ENCODE measurements at places on chromosomes 12 and 14.

DNA sequence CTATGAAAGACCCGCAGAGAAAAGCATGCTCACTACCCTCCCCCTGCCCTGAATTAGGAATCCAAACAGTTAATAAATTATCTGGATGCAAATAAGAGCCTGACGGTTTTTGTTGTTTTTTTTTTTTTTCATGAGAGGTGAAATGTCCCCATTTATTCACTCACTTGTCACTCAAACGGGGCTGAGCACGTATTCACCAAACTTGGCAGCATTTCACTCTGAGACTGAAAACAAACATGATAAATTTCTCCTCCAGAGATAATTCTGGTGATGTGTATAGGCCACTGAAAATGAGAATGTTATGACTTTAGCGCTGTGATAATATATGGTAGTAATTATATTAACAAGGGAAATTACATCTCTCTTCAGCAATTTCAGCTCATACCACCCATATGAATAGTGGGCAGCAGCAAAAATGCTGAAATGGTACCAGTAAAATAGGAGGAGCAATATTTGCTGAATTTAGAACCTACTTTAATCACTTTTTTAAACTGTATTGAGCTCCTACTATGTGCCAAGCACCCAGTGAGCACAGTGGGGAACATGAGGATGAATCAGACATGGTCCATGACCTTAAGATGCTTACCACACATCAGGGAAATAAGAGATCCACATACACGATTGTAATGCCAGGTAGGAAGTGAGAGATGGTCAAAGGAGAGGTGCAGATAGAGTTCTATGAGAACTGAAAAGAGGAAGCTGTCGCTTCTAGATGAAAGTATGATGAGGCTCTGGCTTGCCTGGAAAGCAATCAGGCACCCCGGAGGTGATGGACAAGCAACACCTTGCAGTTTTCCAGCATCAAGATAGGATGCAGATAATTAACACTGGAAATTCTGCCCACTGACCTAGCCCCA is 286.5 kb upstream of the TMPO start:
- no peak for DNase-seq

GRCh38 chr12:54300732-54301427 is at the start of gene NFE2:
NFE2 (minus strand) TSS chr12:54301015; CDS start chr12:54295248, 5,767 bp downstream.
- DNase-seq: peak; percentile 51

DNA sequence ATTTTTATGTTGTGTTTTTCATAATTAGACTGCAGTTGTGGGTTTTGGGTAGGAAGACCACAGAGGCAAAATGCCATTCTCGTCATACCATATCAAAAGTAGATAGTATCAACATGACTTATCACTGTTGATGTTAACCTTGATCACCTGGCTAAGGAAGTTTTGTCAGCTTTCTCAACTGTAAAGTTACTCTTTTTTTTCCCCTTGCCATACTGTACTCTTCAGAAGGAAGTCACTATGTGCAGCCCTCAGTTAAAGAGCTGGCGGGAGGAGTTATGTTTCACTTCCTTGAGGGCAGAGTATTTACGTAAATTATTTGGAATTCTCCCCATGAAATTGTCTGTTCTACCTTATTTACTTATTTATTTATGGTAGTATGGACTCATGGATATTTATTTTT is 78.7 kb downstream of the PRORP start:
- DNase-seq: no peak

GRCh38 chr14:59055439-59056045 is 132.9 kb upstream of the DAAM1 start:
- DNase-seq: peak; percentile 30

- DNase-seq: no peak
Measured at GRCh38 chr12:104473374-104473983, 16.7 kb downstream of the CHST11 start.

- DNase-seq: no peak
Measured at GRCh38 chr14:96102081-96102856, 63.1 kb downstream of the C14orf132 start.

DNA sequence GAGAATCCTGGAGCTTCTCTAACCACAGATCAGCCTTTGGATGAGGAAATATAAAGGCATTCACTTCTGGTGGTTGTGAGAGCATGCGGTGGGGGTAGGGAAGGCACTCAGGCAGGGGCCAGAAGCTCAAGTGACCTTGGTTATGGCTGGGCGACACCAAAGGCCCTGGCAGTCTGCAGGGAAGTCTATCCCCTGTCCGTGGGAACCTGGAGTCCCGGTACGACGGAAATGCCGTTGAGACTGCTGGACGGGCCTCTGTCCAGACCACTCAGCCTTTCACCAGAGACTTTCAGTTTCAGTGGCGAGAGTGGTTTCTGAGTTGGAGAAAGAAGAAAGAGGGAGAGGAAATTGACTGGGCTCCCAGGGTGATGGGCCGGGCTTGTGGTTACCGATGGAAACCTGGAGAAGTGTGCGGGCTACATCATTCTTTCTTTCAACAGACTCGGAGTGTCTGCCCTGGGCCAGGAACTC is 20.9 kb downstream of the ISCA2 start:
- no peak for DNase-seq

GRCh38 chr14:24456980-24457379 is 14.4 kb upstream of the SDR39U1 start:
- no peak for DNase-seq

DNA sequence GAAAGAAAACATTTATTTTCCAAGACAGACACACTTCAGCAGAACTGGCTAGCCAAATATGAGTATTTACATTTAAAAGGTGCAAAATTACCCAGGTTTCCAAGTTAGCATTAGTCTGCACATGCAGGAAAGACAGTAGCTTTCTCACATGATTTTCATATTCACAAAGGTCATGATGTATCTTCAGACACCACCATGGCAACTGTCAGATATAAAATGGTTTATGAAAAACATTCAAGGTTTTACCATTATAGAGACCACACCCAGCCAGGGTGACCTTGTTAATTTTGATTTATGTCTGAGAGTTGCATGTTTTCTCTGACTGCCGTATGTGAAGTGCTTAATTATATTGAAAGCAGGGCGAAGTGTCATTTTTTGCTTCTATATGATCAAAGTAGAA is 91.2 kb downstream of the GXYLT1 start:
- no peak for DNase-seq

GRCh38 chr14:71398450-71398849 is 491.2 kb downstream of the PCNX1 start:
- DNase-seq: no peak

DNA sequence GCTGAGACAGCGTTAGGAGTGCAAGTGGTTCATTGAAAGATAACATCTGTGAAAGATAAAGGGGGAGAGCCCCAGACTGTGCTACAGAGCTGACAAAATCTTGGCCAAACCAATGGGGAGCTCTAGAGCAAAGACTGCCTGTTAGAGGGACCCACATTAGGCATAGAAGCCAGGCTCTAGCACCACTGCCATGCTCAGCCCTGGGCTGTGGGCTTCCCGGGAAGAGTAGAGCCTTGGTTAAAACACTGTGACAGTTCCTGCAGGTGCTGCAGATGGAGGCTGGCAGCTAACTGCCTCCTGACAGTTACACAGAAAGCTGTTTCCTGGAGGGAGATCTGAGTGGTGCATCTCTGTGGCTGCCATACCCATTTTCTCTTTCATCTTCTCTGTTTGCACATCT is 23.0 kb downstream of the TSHR start:
- DNase-seq: no peak

DNA sequence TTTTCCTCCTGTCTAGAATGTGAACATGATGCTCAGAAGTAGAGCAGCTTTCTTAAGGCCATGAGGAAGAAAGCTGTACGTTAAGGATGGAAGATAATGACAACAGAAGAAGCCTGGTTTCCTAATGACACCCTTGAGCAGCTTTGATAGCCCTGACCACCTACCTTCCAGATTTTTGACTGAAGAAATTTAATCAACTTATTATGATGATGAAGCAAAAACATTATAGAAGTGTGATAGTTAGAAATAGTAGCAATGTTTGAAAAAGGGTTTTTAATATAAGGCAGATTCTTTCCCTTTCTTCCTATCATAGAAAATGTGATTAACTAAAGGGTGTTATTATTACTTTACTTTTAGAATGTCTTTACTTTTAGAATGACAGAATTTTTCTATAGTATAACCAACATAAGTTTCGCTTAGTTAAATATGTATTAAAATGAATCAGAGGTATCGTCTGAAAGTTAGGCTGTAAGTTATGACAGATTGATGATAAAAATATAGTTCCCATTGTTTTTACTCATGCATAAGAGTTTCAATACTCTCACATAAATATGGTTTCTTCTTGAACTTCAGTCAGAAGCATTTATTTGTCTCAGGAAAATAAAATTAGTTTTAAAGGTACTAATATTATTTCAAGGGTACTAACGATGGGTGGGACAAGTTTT is 50.1 kb upstream of the PPFIA2 start:
- no peak for DNase-seq

DNA sequence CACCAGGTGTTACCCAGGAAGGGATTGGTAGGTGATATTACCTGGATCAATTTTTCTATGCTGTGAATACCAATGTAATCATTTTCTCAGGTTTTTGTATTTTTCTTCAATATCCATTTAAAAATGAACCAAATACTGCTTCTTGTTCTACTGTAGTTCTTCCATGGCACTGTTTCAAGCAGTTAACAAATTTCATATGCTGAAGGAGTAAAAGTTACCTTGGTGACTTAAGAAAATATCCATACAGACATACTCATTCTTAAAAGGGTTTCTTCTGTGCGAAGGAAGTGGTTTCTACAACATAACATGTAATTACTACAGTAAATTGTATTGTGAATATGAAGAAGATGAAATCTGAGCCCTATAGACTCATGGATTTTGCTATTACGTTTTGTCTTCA is 222.5 kb downstream of the TMEM117 start:
- DNase-seq: no peak

DNA sequence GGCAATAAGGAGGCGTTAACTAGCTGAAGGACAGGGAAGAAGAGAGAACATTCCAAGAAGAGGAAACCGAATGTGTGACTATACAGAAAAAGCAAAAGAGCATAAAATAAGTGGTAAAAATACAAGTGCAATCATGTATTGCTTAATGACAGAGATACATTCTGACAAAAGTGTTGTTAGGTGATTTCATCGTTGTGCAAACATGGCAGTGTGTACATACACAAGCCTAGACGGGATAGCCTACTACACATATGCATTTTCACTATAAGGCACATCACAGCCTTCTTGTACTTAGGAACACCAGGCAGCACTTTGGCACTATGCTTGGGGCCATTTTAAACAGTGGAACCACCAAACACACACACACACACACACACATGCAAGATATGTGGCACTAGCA is 299.3 kb downstream of the BCAT1 start:
- no peak for DNase-seq

- DNase-seq: peak; percentile 67
Measured at GRCh38 chr14:94345344-94346064, 22.4 kb upstream of the SERPINA6 start.

DNA sequence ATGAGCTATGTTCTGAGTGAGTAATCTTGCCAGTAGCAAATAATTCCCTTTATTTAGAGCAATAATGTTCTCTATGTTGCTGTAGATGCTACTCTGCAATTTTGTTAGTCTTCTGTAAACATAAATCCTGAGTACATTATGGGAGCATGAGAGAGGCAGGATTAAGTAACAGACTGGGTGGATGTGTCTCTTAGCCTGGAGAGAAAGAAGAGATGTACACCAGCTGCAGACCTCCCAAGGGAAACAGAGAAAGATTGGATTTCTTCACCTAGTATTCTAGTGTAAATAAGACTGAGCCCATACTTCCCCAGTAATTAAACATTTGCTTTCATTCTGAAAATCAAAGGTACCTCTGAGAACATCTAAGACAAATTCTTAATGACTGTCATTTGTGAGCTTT is 564.0 kb downstream of the TRHDE start:
- no peak for DNase-seq

GRCh38 chr14:69092840-69093422 is 60.0 kb downstream of the DCAF5 start:
- no peak for DNase-seq

DNA sequence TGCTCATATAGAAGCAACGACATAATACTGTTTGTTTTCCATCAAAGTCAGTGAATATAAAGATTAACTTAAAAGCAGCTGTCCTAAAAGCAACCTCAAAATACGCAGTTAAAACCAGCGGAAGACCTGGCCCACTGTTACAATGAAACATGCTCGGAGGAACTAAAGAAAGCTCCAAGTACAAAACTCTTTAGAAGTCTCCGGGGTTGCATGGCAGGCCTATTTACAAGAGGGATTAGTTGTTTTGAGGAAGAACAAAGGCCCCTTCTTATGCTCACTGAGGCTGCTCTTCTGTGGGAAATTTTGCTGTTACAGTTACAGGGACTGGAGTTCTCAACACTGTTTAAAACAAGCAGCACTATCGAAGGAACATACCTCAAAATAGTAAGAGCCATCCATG is 75.9 kb upstream of the C12orf71 start:
- DNase-seq: no peak

DNA sequence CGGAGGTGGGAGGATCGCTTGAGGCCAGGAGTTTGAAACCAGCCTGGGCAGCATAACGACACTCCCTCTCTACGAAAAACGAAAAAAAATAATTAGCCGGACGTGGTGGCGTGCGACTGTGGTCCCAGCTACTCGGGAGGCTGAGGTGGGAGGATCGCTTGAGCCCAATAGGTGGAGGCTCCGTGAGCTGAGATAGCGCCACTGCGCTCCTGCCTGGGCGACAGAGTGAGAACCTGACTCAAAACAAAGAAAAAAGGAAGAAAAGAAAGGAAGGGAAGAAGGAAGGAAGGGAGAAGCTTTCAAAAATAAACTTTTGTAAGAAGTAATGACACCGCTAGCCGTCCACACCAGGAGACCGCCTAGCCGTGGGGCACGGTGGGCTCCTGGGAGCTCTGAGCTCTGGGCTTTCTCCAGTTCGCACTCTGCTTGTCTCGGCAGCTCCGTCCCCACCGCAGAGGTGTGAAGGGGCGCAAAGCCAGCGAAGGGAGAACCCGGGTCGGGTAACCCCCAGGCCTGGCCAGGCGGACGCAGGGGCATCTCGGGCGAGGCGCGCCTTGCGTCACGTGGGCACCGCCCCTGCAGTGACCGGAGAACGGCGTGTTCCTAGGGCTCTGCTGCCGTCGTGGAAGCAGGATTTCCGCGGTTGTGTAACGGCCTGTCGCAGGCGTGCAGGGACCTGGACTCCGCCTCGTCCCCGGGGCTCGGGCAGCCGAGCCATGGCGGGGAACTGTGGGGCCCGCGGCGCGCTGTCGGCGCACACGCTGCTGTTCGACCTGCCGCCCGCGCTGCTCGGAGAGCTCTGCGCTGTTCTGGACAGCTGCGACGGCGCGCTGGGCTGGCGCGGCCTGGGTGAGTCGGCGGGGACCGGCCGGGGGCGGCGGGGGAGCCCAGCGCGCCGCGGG is at the start of gene IRAK3:
TSS of gene IRAK3 (plus strand) at position 631 of the 902 bp plus-strand sequence. CDS start at position 717, 86 bp downstream.
- no peak for DNase-seq

DNA sequence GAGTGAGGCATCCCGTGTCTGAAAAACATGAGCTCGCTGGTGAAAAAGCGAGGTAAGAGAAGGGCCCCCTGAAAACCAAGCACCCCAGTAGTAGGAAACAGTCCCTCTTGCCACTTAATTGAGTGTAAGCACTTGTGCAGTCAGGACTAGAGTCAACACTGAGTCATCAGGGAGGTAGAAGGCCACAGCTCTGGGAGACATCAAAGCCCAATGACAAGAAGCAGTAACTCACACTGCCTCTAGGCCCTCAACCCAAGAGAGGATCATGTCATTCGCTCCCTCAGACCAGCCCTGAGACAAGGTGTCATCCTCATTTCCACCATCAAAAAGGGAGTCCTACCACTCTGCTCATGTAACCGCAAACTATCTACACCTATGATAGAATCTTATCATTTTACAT is 17.8 kb downstream of the POMT2 start:
- DNase-seq: no peak

GRCh38 chr12:40055776-40056175 is 50.1 kb downstream of the SLC2A13 start:
- no peak for DNase-seq

Data from AG04450 (cell line).